ENCODE measurements at places on chromosomes 13 and 19.
A peak's percentile ranks its signal among the peaks of the same experiment; 100 is the strongest.

GRCh38 chr13:24304620-24305019 lies 4.8 kb upstream of the C1QTNF9 start:
- no peak for DNase-seq

DNA sequence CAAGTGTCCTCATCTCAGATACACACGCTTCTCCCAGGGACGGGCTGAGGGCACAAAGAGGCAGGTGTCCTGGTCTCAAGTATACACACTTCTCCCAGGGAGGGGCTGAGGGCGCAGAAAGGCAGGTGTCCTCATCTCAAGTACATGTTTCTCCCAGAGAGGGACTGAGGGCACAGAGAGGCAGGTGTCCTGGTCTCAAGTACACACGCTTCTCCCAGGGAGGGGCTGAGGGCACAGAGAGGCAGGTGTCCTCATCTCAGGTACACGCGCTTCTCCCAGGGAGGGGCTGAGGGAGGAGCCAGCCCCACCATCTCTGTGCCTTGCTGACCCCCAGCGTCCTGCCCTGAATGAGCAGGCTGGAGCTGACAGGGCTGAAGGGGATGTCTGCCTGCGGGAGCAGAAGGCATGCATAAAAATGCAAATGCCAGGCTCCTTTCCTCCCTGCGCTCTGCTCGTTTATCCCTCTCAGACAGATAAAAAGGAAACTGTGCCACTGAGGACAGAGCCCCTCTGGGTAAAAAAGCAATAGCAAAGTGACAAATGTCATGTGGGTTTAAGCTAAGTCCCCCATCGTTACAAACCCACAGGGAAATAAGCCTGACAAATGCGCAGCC lies 96.1 kb upstream of the UQCRFS1 start:
- no peak for DNase-seq

DNA sequence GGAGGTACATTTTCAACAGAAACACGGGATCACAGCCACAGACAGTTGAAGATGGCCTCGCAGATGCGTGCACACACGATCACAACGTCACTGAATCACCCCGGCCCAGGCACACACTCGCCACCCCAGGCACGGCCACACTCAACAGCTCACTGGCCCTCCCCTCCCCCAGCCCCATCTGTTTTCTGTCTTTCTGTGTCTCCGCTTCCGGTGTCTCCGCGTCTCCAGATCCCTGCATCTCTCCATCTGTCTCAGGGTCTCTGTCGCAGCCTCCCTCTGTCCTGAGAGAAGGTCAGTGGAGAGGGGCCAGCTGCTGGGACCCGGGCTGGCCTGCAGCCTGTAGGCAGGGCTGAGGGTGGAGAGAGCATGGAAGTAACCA lies 3.8 kb upstream of the ATP1A3 start:
- no peak for DNase-seq

- no peak for DNase-seq
These were observed 894.5 kb downstream of the PCDH9 start for GRCh38 chr13:66335626-66336025.

DNA sequence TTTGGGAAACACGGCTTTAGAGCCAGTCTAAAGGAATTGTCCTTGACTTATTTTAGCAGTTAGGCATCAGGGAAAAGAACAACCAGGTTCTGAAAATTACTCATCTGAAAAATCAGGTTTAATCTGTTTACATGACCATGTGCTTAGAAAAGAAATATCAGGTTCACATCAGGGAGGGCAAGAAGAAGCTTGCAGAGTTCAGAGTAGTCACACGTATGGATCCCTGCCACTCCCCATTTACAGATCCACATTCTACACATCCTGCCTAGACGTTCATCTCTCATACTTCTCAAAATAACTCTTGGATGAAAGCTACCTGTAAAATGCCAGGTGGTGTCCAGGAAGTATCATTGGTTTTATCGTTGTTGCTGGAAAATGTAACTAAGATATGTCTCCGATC lies 14.0 kb upstream of the PHF11 start:
- no peak for DNase-seq

GRCh38 chr19:5996623-5997320 lies 18.8 kb upstream of the RANBP3 start:
- no peak for DNase-seq

GRCh38 chr19:47310819-47311218 lies 1.2 kb downstream of the C5AR1 start:
- DNase-seq: peak; percentile 42

DNA sequence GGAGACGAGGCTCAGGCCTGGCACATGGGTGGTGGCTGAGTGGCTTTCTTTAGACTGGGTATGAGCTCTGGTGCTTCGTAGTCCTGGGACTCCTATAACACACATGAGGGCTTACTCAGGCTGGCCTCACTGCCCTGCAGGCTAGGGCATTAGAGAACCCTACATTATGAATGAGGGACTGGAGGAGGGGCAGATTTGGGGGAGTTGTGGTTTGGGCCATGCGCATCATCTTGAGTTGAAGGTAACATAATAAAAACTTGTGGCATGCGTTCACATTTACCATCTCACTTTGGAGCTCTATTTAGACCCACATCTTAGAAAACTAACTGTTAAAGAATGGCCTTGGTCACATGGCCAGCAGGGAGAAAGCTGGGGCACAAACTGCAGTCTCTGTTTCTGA lies 54.2 kb downstream of the STARD13 start:
- no peak for DNase-seq

DNA sequence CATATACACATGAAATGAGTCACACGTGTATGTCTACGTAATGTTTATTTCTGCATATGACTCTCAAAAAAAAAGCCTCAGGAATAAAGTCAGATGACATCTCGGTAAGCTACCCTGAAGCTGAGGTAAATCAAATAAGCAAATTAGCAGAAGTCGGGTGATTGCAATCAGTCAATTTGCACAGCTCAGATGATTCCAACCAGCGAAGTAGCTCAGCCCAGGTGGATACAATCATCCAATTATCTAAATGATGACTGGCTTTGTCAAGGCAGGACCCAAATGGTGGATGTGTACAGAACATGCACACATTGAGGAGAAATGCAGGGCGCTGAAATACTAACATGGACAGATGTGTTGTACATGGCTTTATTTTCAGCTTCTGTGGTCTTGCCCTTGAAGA lies 148.5 kb downstream of the ZNF486 start:
- DNase-seq: no peak

- no peak for DNase-seq
These were observed 9.9 kb downstream of the HSPH1 start for GRCh38 chr13:31151837-31152236.

GRCh38 chr19:48147597-48148175 lies 22.5 kb downstream of the LIG1 start:
- DNase-seq: no peak

GRCh38 chr19:48271531-48272151 lies 1.8 kb downstream of the ZNF114 start:
- peak; percentile 42 for DNase-seq

DNA sequence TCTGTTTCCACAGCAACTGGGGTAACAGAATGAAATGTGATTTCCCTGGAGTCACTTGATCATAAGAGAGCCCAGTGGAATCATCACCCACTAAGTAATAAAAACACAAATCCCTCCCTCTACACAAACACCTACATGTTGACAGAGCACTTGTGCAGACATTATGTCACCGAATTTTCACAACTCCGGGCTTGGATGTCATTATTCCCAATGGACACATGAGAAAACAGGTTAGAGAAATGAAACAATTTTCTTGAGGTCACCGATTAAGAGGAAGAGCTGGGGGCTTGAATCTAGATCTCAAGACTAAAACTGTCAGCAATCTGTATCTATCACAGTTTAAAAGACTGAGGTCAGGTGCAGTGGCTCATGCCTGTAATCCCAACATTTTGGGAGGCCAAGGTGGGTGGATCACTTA lies 3.1 kb downstream of the XRCC1 start:
- DNase-seq: no peak

DNA sequence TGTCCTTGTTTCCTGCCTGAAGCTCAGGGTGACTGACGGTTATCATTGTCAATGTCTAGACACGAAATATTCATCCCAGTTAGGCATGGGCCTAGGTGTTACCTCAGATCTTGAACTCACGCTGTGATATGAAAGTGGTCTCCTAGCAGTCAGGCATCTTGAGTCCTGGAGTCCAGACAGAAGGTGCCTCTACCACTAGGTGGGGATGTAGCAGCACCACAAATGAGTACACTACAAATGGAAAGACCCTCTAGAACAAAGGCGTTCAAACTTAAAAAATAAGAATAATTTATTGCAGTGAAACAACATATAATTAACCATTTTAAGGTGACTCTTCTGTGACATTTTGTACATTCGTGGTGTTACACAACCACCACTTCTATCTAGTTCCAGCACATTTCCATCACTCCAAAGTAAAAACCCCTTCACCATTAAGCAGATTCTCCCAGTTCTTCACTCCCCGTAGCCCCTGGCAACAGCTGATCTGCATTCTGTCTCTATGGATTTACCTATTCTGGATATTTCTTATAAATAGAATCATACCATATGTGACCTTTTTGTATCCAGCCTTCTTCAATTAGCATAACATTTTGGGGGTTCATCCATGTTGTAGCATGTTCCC lies 11.9 kb upstream of the FRY start:
- DNase-seq: peak; percentile 74

DNA sequence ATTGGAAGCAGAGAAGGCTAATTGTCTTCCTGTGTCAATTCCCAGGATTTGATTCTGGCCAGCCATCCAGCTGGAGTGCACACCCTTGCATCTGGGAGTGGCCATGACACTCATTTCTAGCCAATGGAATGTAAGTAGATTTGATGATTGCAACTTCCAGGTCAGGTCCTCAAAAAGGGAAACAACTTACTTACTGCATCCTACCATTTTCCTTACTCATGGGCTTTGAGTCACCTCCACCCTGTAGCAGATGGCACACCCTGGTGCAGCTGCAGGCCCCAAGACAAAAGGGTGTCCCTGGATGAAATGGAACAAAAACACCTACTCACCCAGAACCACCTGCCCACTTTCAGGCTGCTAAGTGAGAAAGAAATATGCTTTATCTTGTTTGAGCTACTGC lies 27.3 kb upstream of the MPHOSPH8 start:
- DNase-seq: no peak
